WTC11 (cell line): ENCODE measurements at places on chromosomes 1 and 21. TPM values are rescaled to one million over a fixed set of nuclear protein-coding genes. Genes with fewer than 3 reads are reported as not detected.

- H3K4me1 ChIP-seq, result peaks cover 25% of the 10 kb centered on the region
- H3K27me3 ChIP-seq, result no peaks in the 10 kb centered on the region
- H3K4me3 ChIP-seq, result no peak overlapping the region
- H3K27ac ChIP-seq, result no peak overlapping the region
- no peak for DNase-seq
- no peaks in the 10 kb centered on the region for H3K36me3 ChIP-seq
Measured at GRCh38 chr1:181987334-181987895, 74.1 kb downstream of the ZNF648 start.

- no peaks in the 10 kb centered on the region for H3K4me1 ChIP-seq
- H3K27me3 ChIP-seq, result peaks cover 7% of the 10 kb centered on the region; the same call in 1 of the 2 replicates
- peaks cover 53% of the 10 kb centered on the region for H3K36me3 ChIP-seq
- no peak overlapping the region for H3K4me3 ChIP-seq
- no peak for DNase-seq
Measured at GRCh38 chr21:41737651-41738324, 29.1 kb downstream of the RIPK4 start.

DNA sequence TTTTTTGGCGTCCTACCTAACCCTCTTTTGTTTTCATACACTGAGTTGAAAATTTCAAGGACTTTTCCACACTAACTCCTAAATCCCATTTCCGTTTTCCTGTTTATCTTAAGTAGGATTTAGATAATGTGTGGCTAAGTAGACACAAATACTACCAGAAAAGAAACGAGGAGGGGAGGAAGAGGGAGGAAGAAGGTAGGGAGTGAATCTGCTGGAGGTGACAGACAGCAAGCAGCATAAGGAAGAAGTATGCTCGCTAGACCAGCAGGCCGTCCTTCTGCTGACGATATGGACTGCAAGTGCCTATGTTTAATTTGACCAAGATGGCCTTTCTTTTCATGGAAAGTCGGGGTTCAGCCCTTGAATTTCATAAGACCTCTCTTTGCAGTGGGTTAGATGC, 256.9 kb upstream of the RAB4A start:
- H3K4me1 ChIP-seq, result peaks cover 15% of the 10 kb centered on the region
- no peaks in the 10 kb centered on the region for H3K36me3 ChIP-seq
- H3K27ac ChIP-seq, result no peak overlapping the region
- no peak for DNase-seq
- no peak overlapping the region for H3K4me3 ChIP-seq
- no peaks in the 10 kb centered on the region for H3K27me3 ChIP-seq

DNA sequence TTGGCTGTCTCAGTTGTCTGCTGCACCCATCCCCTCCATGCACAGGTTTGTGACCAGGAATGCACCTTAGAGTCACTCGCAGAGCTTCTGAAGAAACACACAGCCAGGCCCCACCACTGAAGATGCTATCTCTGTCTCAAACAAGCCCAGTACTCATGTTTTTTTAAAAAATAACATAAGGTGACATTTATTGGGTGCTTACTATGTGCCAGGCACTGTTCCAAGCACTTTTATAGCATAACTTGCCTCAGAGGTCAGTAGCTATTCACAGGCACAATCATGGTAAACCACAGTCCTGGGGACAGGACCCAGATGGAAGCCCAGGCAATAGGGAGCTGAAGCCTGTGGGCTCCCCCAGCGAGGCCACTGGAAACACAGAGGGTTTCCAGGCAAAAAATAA, 8.8 kb upstream of the ATP13A2 start:
- H3K4me3 ChIP-seq, result no peak overlapping the region
- DNase-seq, result no peak
- no peak overlapping the region for H3K27ac ChIP-seq
- H3K36me3 ChIP-seq, result peaks cover 69% of the 10 kb centered on the region

GRCh38 chr1:212974711-212975110, 24.4 kb downstream of the VASH2 start:
- peak overlapping the region; percentile 57; the same call in 1 of the 2 replicates for H3K27ac ChIP-seq
- peaks cover 97% of the 10 kb centered on the region for H3K36me3 ChIP-seq
- H3K27me3 ChIP-seq, result no peaks in the 10 kb centered on the region
- H3K4me1 ChIP-seq, result peaks cover 83% of the 10 kb centered on the region
- H3K4me3 ChIP-seq, result no peak overlapping the region
- no peak for DNase-seq

DNA sequence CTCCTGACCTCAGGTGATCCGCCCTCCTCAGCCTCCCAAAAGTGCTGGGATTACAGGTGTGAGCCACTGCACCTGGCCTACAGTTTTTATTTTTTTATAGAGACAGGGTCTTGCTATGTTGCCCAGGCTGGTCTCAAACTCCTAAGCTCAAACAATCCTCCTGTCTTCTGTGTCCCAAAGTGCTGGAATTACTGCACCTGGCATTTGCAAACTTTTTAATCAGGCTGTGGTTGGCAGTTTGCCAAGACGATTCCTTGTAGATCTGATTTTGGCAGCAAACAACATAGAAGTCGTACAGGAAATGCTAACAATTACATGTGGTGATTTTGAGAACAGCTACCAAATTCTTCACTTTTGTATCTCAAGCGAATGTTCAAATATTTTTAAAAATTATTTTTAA, 10.1 kb downstream of the RBP7 start:
- no peaks in the 10 kb centered on the region for H3K4me1 ChIP-seq
- H3K36me3 ChIP-seq, result no peaks in the 10 kb centered on the region
- DNase-seq, result no peak

GRCh38 chr1:7703321-7704213, 67.5 kb upstream of the VAMP3 start:
- H3K27me3 ChIP-seq, result peaks cover 54% of the 10 kb centered on the region
- peaks cover 16% of the 10 kb centered on the region for H3K4me1 ChIP-seq
- H3K27ac ChIP-seq, result no peak overlapping the region
- DNase-seq, result peak; percentile 78

DNA sequence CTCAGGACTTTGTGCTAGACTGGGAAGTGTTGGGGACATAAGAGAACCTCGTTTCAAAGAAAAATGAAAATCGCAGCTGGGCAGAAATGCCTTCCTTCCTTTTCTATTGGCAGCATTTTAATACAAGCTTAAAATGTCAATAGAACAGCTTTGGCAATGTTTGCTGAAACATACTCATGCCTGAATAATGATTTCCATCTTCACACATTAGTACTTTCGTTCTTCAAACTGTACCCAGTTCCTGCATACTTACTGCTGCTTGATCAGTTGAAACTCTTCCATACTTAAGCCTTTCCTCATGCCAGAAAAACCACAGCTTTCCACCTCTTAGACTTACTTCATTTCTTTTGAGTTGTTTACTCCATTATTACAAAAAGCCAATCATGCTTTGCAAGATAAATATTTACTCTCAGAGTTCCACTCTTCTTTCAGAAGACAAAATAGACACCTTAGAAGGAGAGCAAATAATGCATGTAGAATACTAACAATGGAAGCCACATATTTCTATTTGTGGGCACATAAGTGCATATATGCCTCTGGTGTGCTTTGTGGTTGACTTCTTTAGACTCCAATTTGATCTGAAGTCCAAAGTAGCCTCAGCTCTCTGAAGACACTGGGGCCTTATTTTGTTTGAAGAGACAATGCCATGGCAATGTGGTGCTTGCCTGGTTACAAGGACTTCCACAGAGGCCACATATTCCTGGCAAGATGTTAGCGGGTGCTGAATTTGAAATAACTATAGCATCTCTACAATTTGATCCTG, 22.7 kb upstream of the CD55 start:
- no peak overlapping the region for H3K4me3 ChIP-seq
- no peak overlapping the region for H3K27ac ChIP-seq
- no peak for DNase-seq
- peaks cover 26% of the 10 kb centered on the region for H3K4me1 ChIP-seq
- no peaks in the 10 kb centered on the region; the same call in 1 of the 2 replicates for H3K27me3 ChIP-seq

DNA sequence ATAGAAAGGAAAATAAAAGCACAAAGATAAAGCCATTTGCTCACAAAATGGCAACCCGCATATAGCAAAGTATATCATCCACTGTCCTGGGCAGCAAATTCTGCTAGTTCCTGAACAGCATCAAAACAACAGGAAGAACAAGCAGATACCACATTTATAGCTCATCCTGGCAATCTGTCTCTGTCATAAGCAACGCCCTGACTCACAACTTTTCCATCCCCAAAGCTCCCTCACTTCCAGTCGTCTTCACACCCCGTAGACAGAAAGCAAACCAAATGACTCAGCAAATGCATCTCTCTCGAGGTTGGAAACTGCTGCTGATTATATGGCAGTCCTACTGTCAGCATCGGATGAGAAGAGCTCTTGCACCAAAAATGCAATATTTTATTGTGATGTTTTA, 65.8 kb downstream of the AK5 start:
- H3K36me3 ChIP-seq, result no peaks in the 10 kb centered on the region
- no peak overlapping the region for H3K27ac ChIP-seq

GRCh38 chr21:38013741-38014140, 97.5 kb upstream of the KCNJ6 start:
- H3K27me3 ChIP-seq, result no peaks in the 10 kb centered on the region; the same call in none of the 2 replicates
- H3K36me3 ChIP-seq, result peaks cover 7% of the 10 kb centered on the region; the same call in 1 of the 2 replicates
- no peaks in the 10 kb centered on the region for H3K4me1 ChIP-seq
- no peak for DNase-seq
- H3K27ac ChIP-seq, result no peak overlapping the region
- H3K4me3 ChIP-seq, result no peak overlapping the region

DNA sequence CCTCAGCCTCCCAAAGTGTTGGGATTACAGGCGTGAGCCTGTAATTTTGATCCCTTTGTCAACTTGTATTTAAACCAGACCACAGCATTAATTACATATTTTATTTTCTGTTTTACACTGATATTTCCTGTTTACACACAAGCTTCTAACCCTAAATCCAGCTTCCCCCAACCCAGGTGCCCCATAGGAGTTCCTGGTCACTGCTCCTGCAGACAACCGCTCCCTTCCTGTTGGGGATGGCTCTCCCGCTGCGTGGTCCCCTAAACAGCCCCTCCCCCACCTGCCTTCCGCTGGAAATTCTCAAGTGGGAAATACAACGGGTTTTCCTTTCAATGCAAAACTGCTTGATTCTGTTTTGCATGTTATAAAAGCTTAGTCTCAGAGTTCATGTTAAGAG, 3.7 kb downstream of the CSTB start:
- peak; percentile 50 for DNase-seq
- peak overlapping the region; percentile 14; the same call in 1 of the 2 replicates for H3K4me3 ChIP-seq

DNA sequence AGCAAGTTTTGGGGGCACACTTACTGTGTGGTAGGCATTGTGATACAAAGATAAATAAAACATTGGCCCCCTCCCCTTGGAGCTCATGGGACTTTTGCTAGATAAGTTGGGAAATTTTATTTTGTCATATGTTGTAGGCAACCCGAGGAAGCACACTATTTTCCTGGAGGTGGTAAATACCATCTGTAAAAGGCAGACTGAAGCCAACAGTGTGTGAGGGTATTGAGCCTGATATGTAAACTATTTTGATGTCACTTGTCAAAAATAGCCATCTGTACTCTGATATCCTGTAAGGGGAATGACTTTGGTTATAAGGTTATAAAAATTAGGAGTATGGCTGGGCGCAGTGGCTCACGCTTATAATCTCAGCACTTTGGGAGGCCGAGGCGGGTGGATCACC, 30.6 kb downstream of the VANGL2 start:
- H3K27ac ChIP-seq, result no peak overlapping the region
- H3K4me3 ChIP-seq, result no peak overlapping the region
- H3K36me3 ChIP-seq, result peaks cover 6% of the 10 kb centered on the region

GRCh38 chr1:174958396-174958795, 41.4 kb upstream of the CACYBP start:
- DNase-seq, result no peak
- peaks cover 28% of the 10 kb centered on the region for H3K4me1 ChIP-seq
- no peak overlapping the region for H3K27ac ChIP-seq

GRCh38 chr1:88016947-88017346, 667.1 kb upstream of the PKN2 start:
- H3K27me3 ChIP-seq, result no peaks in the 10 kb centered on the region
- H3K4me1 ChIP-seq, result peaks cover 2% of the 10 kb centered on the region
- DNase-seq, result no peak
- no peaks in the 10 kb centered on the region for H3K36me3 ChIP-seq
- H3K27ac ChIP-seq, result no peak overlapping the region
- H3K4me3 ChIP-seq, result no peak overlapping the region

GRCh38 chr21:41598561-41599431, 90.8 kb upstream of the TMPRSS2 start:
- H3K4me1 ChIP-seq, result peaks cover 13% of the 10 kb centered on the region
- H3K27ac ChIP-seq, result no peak overlapping the region
- no peak overlapping the region for H3K4me3 ChIP-seq
- no peaks in the 10 kb centered on the region for H3K36me3 ChIP-seq
- DNase-seq, result no peak

DNA sequence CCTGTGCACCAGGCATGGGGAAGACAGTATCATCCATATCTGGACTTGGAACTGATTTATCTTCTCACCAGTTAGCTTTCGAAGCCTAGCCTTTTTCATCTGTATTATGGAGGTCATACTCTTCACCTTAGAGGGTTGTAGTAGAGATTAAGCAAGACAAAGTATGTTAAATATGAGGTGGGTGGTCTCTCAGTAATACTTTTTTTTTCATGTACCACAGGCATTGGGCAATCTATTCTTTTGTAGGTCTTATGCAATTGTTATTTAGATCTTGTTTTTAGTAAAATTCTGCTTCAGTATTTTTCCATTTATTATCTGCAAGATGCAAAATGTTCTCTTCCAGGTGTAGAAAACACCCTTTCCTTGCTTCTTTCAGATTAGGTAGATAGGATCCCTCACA, 35.2 kb upstream of the OR2B11 start:
- peaks cover 20% of the 10 kb centered on the region for H3K4me1 ChIP-seq
- H3K27ac ChIP-seq, result no peak overlapping the region
- no peaks in the 10 kb centered on the region for H3K27me3 ChIP-seq
- H3K4me3 ChIP-seq, result no peak overlapping the region

DNA sequence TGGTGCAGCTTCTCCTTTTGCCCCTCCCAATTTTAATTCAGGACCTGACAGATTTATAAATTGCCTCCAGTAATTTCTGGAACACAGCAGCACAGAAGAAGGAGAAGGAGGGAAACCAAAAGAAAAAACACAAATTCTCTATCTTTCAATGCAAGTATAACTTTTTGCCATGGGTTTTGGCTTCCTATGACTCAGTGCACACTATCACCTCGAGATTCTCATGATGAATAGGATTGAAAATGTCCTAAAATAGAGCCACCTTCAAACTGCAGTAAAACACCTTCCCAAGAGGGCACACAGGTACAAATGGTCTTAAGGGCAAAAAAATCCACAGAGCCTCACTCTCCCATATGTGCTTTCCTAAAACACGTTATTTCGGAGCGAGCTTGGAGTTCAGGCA, 113.6 kb downstream of the HLCS start:
- H3K4me1 ChIP-seq, result peaks cover 7% of the 10 kb centered on the region; the same call in 1 of the 2 replicates
- H3K36me3 ChIP-seq, result no peaks in the 10 kb centered on the region
- no peaks in the 10 kb centered on the region for H3K27me3 ChIP-seq
- H3K27ac ChIP-seq, result no peak overlapping the region
- no peak for DNase-seq

GRCh38 chr1:9705337-9706093, 54.0 kb downstream of the PIK3CD start:
- no peak overlapping the region for H3K4me3 ChIP-seq
- DNase-seq, result no peak
- H3K27ac ChIP-seq, result no peak overlapping the region
- H3K27me3 ChIP-seq, result no peaks in the 10 kb centered on the region

RIIAD1 gene
- 0.92 TPM in 1 of 3 replicates, not detected in the others for total RNA-seq

MIB2 gene
- 90.6 to 120 TPM (median 113 TPM) in 3 replicates for total RNA-seq

C1orf141 gene
- total RNA-seq, result not detected in 3 replicates

NECTIN4 gene
- 0.46 to 1.7 TPM (median 0.48 TPM) in 3 replicates for total RNA-seq

MFAP2 gene
- total RNA-seq, result 136 to 144 TPM (median 141 TPM) in 3 replicates

GCSAML gene
- total RNA-seq, result not detected in 3 replicates

IL22RA1 gene
- total RNA-seq, result 0.14 to 0.28 TPM (median 0.25 TPM) in 3 replicates

C1orf94 gene
- 5.5 to 6.0 TPM (median 5.5 TPM) in 3 replicates for total RNA-seq

AMIGO1 gene
- 2.4 to 3.0 TPM (median 3.0 TPM) in 3 replicates for total RNA-seq

TRNP1 gene
- total RNA-seq, result 37.6 to 51.4 TPM (median 49.4 TPM) in 3 replicates

CFAP141 gene
- not detected in 3 replicates for total RNA-seq

HRNR gene
- not detected in 3 replicates for total RNA-seq
